ENCODE measurements at places on chromosomes 1 and 21. TPM values are rescaled to one million over a fixed set of nuclear protein-coding genes. Genes with fewer than 3 reads are reported as not detected.

PSMD4 gene
- total RNA-seq = 123 TPM

ZNF697 gene
- 8.3 TPM for total RNA-seq

PADI1 gene
- 1.3 TPM for total RNA-seq

ITLN2 gene
- not detected for total RNA-seq

VASH2 gene
- total RNA-seq = 0.57 TPM

KIF26B gene
- 10.7 TPM for total RNA-seq

DNA sequence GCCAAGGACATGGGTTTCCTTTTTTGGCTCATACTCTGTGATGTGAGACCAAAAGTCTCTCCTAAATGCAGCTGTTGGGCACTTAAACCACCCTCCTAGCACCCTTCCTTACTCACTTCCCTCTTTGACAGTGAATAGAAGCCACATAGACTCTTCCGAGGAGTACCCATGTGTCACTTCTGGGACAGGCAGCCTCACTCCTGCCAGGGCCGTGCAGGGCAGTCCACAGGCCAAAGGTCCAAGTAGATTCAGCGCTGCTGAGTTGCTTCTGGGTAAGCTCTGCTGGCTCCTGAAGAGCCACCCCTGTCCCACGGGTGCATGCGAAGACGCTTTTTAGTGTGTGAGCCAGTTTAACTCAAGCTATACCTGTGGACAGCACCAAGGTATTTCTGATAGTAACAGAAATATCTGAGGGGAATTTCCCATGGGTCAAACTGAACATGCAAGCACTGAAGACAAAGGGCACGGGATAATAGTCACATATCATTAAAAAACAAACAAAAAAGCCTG, 36.8 kb upstream of the BMP8B start:
- no peaks in the 10 kb centered on the region for H3K36me3 ChIP-seq
- H3K27ac ChIP-seq = no peak overlapping the region
- H3K4me3 ChIP-seq = no peak overlapping the region
- no peaks in the 10 kb centered on the region for H3K4me1 ChIP-seq

- no peak overlapping the region for H3K27ac ChIP-seq
- DNase-seq = no peak
- H3K4me3 ChIP-seq = no peak overlapping the region
- no peaks in the 10 kb centered on the region for H3K27me3 ChIP-seq
- no peaks in the 10 kb centered on the region for H3K36me3 ChIP-seq
Measured at GRCh38 chr1:16173447-16174260, 17.8 kb upstream of the EPHA2 start.

DNA sequence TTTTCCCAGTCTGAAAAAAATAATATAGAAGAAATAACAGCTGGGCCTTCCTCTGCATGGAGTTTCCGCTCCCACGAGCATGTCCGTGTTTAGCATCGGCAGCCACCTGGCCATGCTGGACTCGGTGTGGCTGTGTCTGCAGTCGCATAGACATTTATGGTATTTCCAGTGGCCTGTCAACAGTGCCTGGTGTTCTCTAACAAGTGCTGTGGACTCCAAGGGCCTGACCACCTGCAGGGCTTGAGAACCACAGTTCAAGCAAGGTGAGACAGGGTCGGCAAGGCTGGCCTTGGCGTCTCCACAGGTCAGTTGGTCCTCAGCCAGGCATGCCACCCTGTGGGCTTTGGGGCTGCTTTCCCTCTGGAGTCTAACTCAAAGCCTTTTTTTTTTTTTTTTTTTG, 124.8 kb downstream of the PGBD5 start:
- no peaks in the 10 kb centered on the region for H3K27me3 ChIP-seq
- H3K36me3 ChIP-seq = no peaks in the 10 kb centered on the region
- H3K27ac ChIP-seq = no peak overlapping the region
- no peak overlapping the region for H3K4me3 ChIP-seq
- H3K4me1 ChIP-seq = no peaks in the 10 kb centered on the region

GRCh38 chr1:164188497-164188896, 370.5 kb upstream of the PBX1 start:
- H3K36me3 ChIP-seq = no peaks in the 10 kb centered on the region
- DNase-seq = no peak
- H3K4me3 ChIP-seq = no peak overlapping the region
- H3K4me1 ChIP-seq = no peaks in the 10 kb centered on the region
- H3K27ac ChIP-seq = no peak overlapping the region
- H3K27me3 ChIP-seq = no peaks in the 10 kb centered on the region

DNA sequence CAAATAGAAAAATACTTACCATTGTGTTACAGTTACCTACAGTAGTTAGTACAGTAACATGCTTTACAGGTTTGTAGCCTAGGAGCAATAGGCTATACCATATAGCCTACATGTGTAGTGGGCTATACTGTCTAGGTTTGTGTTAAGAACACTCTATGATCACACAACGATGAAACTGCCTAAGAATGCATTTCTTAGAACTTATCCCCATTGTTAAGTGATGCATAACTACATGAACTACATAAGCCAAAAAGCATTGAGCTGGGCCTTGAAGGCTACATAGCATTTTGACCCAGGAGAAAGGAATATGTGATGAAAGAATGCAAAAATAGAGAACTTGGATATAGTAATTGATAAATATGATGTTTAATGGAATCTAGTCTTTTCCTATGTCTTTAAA, 46.4 kb upstream of the JUN start:
- DNase-seq = no peak
- no peaks in the 10 kb centered on the region for H3K36me3 ChIP-seq
- no peaks in the 10 kb centered on the region for H3K27me3 ChIP-seq
- H3K4me3 ChIP-seq = no peak overlapping the region

- no peaks in the 10 kb centered on the region for H3K36me3 ChIP-seq
- peak overlapping the region; percentile 76 for H3K27ac ChIP-seq
- peak; percentile 92 for DNase-seq
Measured at GRCh38 chr21:39385299-39386145, 36.6 kb upstream of the HMGN1 start.

DNA sequence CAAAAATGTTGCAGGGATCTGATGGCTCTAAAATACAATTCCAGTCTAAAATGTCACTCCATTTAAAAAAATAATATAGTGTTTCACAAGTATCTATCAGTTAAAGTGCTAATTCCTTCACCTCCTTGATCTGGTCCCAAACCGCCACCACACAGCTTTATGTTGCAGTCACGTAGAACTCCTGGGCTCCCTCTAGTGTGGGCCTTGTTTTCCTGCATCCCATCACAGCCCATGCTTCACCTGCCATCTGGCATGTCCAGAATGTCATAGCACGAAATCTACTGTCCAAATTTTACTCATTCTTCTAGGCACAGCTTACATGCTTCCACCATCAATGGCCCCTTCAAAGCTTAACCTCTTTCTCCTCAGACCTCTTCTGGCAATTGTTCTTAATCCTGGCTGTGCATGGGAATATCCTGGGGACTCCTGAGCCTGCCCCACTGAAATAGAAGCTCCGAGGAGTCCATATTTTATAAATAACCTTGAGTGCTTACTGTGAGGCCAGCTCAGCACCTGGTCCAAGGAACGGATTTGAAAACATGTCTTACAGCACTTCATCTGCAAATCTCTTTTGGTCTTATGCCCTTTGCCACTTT, 15.5 kb downstream of the FYB2 start:
- no peaks in the 10 kb centered on the region for H3K27me3 ChIP-seq
- no peaks in the 10 kb centered on the region for H3K36me3 ChIP-seq
- no peak overlapping the region for H3K27ac ChIP-seq
- peak; percentile 54 for DNase-seq

- DNase-seq = no peak
- H3K4me3 ChIP-seq = no peak overlapping the region
- no peak overlapping the region for H3K27ac ChIP-seq
- H3K4me1 ChIP-seq = no peaks in the 10 kb centered on the region
Measured at GRCh38 chr1:96376846-96377245, 344.7 kb upstream of the PTBP2 start.

- H3K36me3 ChIP-seq = peaks cover 37% of the 10 kb centered on the region
- H3K27ac ChIP-seq = no peak overlapping the region
Measured at GRCh38 chr1:109239409-109240068, 9.8 kb upstream of the CELSR2 start.

DNA sequence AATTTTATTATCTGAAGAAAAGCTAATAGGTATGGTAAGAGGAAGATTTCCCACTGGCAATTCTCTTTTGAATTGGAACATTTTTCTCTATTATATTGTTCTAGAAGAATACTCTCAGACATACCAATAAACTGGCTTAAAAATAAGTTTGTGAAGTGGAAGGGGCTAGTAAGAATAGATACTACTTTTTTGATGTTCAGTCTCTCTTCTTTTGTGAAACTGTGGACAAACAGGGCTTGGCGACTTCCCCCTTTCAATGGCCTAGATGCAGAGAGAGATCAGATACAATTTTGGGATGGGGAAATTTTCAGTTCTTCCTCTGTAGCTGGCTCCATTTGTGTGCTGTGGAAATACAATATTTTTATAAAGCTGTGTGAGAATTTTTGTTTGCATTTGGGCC, 2.5 kb downstream of the PBX1 start:
- DNase-seq = peak; percentile 43
- no peaks in the 10 kb centered on the region for H3K36me3 ChIP-seq
- peak overlapping the region; percentile 51 for H3K27ac ChIP-seq
- peak overlapping the region; percentile 77 for H3K4me3 ChIP-seq
- peaks cover 5% of the 10 kb centered on the region for H3K4me1 ChIP-seq

DNA sequence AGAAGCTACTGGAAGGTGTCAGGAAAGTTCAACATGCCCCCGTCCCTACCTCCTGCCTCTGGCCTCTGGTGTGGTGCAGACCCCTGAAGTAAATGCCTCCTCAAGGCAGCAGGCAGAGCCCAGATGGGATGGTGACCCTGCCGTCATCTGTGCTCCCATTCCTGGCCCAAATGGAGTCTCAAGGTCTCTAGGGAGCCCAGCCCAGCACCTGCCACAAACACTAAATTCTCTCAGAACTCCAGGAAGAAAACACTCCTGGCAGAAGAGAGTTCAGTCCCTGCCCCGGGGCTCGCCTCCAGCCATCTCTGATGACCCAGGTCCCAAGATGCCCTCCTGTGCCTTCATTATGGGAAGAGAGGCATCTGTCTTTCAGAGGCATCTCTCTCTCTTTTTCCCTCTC, 261.6 kb upstream of the TMEM51 start:
- DNase-seq = no peak
- no peak overlapping the region for H3K4me3 ChIP-seq
- peaks cover 8% of the 10 kb centered on the region for H3K4me1 ChIP-seq
- no peaks in the 10 kb centered on the region for H3K27me3 ChIP-seq
- no peak overlapping the region for H3K27ac ChIP-seq

DNA sequence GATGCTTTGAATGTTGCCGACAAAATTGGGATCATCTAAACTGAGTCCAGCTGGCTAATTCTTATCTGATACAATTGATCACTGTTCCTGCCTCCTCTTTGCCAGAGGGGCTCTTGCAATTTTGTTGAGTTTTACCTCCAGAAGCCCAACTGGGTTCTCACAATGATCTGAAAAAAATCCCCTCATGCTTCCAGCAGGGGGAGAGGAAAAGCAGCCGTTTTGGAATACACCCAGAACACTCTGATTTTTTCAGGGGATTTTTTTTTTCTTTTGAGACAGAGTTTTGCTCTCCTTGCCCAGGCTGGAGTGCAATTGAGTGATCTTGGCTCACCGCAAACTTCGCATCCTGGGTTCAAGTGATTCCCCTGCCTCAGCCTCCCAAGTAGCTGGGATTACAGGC, 13.9 kb upstream of the RERE start:
- no peak overlapping the region for H3K27ac ChIP-seq
- H3K27me3 ChIP-seq = no peaks in the 10 kb centered on the region
- no peaks in the 10 kb centered on the region for H3K4me1 ChIP-seq
- DNase-seq = no peak
- no peak overlapping the region for H3K4me3 ChIP-seq

GRCh38 chr1:14524826-14525636, 73.5 kb upstream of the KAZN start:
- no peaks in the 10 kb centered on the region for H3K4me1 ChIP-seq
- H3K4me3 ChIP-seq = no peak overlapping the region
- H3K27me3 ChIP-seq = no peaks in the 10 kb centered on the region
- H3K27ac ChIP-seq = no peak overlapping the region
